NCI-H345 (cell line): ENCODE measurements at places on chromosomes 11 and 22.

- peak; percentile 45 for DNase-seq
These were observed 154.3 kb upstream of the NCAM1 start for GRCh38 chr11:112806876-112807275.

DNA sequence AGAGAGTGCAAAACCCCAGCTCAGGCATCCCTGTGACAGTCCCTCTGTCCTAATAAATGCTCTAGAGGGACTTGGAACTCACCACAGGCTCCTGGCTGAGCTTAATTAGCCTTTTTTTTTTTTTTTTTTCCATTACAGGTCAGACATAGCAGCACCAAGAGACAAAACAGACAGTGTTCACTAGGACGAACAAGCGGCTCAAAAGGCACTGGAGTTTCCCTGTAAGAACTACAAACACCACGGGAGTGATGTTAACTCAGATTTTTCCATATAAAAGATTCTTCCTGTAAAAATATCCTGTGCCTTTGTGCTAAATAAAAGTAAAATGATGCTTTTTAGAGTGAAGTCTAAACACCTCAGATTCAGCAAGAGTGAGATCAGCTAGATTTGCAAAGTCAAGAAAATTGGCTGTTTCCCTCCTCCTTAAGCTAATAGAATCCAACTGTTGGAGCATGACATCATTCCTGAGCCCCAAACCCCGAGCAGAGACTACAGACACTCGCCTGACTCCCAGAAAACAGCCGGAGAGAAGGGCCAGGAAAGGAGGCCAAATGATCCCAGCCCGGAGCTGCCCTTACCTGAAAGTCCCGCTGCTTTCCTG, 101.0 kb upstream of the AKIP1 start:
- no peak for DNase-seq

- no peak for DNase-seq
These were observed 6.2 kb downstream of the KDELR3 start for GRCh38 chr22:38474003-38474607.

GRCh38 chr11:67441731-67442351, 1.4 kb downstream of the CORO1B start:
- DNase-seq: no peak

GRCh38 chr11:74641289-74641688, 48.9 kb downstream of the POLD3 start:
- DNase-seq: no peak

DNA sequence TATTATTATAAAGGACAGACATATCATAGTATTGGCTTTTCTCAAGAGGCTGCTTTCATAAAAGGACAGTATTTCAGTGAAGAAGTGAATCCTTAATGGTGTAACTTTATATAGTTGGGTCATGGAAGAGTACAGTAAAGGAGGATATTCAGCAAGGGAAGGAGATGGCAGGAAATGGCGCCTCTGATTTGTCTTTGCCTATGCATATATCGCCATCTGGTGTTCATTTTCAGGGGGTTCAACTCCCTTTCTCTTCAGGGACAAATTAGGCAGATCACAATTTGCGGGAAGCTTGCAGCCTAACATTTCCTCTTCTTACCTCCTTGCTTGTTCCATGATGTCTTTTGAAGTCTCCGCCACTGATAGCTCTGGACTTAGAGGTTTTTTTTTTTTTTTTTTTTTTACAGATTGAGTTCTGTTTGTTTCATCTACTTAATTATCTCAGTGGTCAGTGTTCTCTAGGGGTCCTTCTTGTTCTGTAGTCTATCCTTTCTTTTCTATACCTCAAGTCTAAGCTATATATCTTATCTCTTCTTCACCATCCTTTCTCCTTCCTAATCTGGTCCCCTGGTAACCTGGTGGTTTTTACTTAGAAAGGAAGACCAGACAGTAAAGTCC, 21.8 kb upstream of the RRM1 start:
- DNase-seq: peak; percentile 71

GRCh38 chr22:24519496-24519895, 24.4 kb downstream of the UPB1 start:
- DNase-seq: no peak

- DNase-seq: no peak
These were observed 2.5 kb upstream of the RASGRP2 start for GRCh38 chr11:64746486-64746885.

DNA sequence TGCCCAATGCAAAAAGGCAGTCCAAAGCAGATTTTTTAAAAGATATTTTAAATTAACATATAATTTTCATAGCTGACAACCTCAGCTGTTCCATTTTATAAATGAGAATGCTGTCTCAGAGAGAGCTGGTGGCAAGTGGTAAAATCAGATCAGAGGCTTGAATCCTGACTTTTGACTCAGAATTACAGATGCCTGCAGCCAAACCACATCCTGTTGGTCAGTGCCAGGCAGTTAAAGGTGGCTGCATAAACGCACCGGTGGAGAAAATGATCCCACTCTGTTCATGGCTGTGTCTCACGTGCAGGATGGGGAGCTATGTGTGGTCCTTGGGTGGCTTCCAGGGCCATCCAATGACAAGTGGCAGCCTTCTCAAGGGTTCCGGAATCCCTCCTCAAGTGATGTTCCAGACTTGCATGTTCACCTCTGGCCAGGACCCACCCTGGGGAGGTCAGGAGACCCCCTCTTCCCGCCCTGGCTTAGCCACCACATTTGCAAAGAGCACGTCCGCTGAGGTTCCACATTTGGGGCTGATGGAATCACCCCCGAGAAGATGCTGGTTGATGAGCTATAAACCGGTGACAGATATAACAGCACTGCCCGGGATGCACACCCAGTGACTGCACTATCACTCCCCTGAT, 155.5 kb downstream of the SHANK2 start:
- no peak for DNase-seq

- DNase-seq: no peak
These were observed 1.9 kb upstream of the CSNK1E start for GRCh38 chr22:38318792-38319773.

- peak; percentile 91 for DNase-seq
These were observed at the start of gene PELI3 for GRCh38 chr11:66466225-66467033. TSS of gene PELI3 (plus strand) at chr11:66466905. CDS start at chr11:66468129, 1,224 bp downstream.

DNA sequence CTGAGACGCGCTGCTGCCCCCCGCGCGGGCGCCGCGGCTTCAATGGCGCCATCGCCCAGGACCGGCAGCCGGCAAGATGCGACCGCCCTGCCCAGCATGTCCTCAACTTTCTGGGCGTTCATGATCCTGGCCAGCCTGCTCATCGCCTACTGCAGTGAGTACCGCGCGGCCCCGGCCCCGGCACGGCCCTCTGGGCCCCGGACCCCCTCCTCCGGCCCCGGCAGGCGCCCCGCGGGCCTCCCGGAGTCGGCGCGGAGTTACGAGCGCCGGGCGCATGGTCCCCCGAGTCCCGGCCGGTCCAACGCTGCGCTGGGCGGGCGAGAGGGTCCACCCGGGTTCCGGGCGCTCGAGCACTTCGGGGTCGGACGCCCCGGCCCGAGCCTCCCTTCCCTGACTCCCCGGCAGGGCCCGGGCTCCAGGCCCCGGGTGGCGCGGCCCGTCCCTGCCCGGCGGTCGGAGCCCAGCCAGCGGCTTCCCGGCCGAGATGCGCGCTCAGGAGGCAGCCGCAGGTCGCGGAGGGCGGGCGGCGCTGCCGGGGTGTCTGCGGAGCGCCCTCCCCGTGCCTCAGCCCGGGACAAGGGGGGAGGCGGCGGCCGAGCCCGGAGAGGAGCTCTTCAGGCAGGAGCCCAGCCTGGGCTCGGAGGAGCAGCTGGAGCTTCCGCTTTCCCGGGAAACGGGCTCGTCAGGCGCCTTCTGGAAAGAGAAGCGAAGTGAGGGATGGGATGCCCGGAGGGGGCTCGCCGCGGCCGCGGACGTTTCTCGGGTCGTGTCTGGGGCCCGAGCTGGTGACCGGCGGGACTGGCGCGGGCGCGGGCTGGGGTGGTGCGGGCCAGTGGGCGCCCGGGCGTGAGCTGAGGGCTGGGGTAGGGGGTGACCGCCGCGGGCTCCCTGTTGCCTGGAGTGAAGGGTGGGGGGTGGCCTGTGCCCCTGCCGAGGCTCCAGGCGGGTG, 1337.8 kb downstream of the BRD1 start:
- DNase-seq: no peak

DNA sequence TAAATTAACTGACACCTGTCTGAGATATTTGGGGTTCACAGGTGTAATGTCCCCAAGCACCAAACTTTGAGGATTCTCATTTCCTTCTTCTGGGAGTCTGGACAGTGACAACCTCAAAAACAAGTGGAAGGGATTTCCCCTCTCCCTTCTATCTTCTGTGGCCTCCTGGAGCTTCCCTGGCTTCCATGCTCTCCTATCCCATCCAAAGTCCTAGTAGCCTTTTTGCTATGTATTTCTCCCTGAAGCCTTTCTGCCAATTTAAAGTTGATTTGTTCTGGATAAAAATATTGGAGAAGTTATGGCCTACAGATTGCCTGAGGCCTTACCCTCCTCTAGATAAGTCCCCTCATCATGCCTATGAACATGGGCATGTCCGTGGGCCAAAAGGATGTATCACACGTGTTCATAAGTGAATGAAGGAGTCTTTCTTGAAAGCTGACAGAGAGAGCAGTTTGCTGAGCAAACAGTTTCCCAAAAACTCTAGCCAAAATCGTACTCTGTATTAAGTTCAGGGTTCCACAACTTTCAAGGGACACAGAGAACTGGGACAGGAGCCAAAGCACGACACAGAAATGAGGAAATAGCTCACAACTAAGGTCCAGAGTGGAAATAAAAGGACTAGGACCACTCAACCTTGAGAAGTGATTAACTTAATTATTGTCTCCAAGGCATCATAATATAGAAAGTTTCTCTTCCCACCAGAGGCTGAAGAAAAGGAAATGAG, 6.7 kb downstream of the HEPACAM start:
- no peak for DNase-seq

DNA sequence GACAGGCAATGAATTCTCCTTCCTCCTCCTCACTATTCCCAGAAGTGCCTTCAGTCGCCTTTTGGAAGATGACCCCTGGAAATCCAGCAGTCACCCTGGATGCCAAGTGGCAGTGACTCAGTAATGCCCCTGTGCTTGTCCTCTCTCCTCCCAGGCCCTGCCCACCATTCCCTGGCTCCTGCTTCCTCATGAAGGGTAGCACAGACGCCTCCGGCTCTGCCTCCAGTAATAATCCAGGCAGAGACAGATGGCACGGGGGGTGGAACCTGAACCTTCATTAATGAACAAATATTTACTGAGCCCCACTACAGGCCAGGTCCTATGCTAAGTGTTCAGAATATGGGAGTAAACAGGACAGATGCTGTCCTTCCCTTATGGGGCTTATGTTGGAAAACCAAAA, 23.2 kb downstream of the SYT13 start:
- DNase-seq: no peak

GRCh38 chr11:86947541-86947940, 7.7 kb downstream of the FZD4 start:
- no peak for DNase-seq

DNA sequence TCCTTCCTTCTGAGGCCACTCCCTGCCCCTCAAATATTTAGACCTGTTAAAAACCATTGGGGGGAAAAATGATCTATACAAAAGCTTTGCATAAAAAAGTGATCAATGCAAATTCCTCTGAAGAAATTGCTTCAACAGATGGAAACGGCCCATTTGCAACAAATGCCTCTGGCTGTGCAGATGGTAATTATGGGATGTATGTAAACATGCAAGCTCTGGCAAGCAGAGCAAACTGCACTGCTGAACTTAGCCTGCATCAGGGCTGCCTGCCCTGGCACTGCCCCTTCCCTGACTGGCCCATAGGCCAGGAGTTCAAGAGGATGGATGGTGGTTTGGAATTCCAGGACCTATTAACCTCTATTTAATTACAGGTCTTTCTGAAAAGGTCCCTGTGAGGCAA, 388.7 kb downstream of the MIAT start:
- DNase-seq: peak; percentile 75

DNA sequence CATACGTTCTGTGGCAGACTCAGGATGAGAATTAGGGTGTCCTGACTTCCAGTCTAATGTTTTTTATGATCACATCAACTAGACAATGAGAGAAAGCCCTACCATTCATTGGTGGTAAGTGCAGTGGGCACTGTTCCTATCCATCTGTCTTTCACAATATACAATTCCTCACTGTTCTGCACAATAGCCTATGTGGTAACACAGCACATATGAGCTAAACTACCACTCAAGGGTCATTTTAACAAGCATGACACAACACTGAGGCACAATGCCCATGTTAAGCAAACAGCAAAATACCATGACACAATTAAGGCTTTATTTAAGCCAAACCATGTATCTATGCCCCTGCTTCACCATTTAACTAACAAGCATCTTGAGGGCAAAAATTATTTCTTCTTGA, 52.3 kb downstream of the SIK3 start:
- no peak for DNase-seq

DNA sequence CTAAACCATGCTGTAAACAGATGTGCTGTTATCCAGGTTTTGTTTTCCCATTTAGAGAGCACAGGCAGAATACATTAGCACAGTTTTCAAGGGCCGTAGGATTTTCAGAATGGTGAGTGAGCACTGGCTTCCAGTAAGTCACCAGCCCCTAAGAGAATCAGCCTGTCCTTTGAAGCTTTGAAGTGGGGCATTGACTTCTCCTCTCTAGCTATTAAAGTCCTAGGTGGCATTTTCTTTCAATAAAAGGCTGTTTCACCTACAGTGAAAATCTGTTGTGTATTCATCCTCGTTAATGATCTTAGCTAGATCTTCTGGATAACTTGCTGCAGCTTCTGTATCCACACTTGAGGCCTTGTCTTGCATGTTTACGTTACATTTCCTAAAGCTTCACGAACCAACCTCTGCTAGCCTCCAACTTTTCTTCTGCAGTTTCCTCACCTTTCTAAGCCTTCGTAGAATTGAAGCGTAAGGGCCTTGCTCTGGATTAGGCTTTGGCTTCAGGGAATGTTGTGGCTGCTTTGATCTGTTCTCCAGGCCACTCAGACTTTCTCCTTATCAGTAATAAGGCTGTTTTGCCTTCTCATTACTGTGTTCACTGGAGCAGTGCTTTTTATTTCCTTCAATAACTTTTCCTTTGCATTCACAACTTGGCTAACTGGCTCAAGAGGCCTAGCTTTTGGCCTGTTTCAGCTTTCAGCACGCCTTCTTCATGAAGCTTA, 15.5 kb downstream of the CECR2 start:
- DNase-seq: no peak

DNA sequence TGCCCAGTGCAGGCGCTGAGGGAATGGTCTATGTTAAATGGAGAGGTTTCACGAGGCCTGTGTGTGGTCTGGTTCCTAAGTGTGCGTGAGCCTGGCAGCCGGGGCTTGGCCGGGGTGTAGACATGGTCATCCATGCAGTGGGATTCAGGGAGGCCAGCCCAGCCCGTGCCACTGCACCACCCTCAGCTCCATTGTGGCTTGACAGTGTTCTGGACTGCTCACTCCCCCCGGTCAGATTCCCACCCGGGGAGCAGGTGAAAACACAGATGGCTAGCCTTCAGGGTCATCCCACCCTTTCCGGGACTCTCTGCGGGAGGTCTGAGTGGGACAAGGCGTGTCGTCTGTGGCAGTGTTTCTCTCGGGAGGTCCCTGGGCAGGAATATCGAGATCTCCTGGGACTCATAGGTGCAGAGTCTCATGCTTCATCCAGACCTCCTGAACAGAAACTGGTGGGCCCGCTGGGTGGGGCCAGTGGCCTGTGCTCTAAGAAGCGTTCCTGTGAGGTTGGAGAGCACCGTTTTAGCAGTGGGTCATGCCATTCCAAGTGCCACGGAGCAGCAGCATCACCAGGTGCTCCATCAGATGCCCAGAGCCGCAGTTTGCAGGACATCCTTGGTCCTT, 52.3 kb downstream of the ST14 start:
- no peak for DNase-seq
